Smooth muscle cell of the brain vasculature (primary cell): ENCODE measurements at places on chromosomes 16 and 17.

DNA sequence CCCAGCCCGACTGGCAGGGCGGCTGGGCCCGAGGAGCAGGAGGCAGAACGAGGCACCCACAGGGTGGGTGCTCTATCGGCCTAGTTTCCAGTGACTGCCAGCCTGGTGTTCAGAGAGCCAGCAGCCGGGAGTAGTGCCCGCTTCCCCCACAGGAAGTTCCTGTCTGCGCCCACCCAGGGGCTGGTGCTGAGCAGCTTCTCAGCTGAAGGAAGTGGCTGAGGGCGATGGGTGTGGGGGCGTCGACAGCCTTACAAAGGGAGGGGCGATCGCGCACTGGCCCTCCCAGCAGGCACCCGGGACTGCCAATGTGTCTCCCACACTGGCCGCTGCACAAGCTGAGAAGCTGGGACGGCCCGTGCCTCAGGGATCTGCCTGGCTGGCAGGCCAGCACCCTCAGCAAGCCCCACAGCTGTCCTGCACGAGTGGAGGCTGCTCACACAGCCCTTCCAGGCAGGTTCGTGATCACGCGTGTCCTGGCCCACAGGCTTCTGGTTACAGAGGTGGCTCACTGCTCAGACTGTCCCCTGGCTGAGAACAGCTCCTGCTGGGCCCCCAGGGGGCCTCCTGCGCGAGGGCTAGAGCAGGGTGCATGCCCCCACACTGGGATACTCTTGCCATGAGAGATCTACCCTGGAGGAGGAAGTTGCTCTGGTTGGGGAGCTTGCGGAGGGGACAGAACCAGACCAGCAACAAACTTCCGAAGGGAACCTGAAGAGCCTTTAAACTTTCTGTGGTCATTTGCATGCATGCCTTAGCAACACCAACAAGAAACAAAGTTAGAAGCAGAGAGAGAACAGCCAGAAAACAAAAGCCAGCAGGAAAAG is 2.5 kb downstream of the RNF166 start:
- DNase-seq = no peak

DNA sequence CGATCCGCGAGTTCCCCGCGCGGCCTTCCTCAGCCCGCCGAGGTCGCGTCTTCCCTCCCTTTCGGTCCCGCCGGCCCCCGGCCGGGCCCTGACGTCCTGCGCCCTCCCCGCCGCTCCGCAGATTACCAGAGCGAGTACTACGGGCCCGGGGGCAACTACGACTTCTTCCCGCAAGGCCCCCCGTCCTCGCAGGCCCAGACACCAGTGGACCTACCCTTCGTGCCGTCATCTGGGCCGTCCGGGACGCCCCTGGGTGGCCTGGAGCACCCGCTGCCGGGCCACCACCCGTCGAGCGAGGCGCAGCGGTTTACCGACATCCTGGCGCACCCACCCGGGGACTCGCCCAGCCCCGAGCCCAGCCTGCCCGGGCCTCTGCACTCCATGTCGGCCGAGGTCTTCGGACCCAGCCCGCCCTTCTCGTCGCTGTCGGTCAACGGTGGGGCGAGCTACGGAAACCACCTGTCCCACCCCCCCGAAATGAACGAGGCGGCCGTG is 5.4 kb downstream of the LHX1 start:
- DNase-seq = no peak

GRCh38 chr16:51404386-51404785 is 253.3 kb upstream of the SALL1 start:
- DNase-seq = no peak

DNA sequence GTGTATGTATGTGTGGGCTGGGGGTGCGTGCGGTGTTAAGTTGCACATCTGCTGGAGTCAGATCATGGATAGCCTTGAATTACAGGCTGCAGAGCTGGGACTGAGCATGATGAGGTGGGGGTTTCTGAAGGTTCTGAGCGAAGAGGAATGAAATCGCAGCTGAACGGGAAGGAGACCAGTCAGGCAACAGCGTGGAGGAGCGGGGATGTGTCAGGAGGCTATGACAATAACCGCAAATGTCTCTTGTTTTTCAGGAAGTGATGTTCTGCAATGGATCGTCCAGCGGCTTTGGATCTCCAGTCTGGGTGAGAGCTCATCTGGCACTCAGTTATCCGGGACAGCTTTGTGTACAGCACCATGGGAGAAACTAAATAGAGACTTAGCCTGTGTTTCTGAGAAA is 20.9 kb downstream of the RGS9 start:
- DNase-seq = no peak

- DNase-seq = no peak
These were observed 200.3 kb downstream of the SEC14L1 start for GRCh38 chr17:77341069-77341541.

GRCh38 chr17:64772845-64773299 is 110.8 kb upstream of the SMURF2 start:
- DNase-seq = no peak

GRCh38 chr17:73199751-73200317 is 7.0 kb downstream of the COG1 start:
- DNase-seq = no peak

- DNase-seq = no peak
These were observed 136.4 kb upstream of the TMEM97 start for GRCh38 chr17:28182559-28182958.

DNA sequence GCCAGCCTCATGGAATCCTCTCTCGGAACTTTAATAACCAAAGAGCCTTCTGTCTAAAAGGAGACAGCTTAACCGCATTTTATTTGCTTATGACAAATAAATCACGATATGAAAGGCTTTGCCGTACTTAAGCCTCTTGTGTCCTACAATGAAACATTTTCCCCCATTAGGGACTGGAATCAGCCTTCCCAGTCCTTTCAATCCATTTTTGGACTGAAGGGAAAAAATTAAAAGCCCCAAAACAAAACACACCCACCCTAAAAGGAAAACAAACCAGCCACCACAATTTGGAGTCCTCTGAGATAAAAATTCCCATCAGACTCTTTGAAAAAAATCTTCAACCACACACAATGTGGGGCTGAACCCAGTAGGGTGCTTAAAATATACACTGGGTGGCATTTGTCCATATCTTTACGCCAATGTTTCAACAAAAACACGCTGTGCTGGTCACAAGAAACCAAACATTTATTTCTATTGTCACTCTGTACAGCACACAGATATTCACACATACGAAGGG is 3.0 kb downstream of the HOXB4 start:
- DNase-seq = no peak

- DNase-seq = no peak
These were observed 5.4 kb upstream of the LHX1 start for GRCh38 chr17:36931697-36932382.

DNA sequence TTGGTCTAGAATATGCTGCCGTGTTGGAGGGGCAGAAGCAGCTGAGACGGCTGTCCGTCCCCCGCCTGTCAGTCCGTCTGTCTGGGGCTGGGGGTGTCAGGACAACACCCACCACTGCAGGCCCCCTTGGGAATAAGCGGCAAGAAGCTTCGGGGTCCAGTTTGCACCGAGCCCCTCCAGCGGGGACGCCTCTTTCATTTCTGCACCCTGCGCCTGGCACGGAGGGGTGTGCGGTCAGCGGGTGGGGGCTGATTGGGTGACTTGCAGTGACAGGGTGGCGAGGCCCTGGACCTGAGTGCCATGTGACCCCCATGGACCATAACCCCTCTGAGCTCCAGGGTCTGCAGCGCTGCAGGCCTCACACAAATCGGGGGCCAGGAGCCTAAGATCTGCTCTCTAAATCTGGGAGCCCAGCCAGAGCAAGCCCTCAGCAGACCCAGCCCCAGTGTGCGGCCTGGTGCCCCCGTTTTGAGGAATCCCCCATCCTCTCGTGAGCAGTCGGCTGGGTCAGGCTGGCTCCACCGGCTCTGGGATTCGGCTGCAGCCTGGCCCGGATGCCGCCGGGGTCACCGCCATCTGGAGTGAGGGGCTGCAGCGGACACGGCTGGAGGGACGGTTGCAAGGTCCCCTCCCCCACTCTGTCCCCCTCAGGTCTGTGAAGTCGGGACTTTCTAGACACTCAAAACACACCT is 8.3 kb downstream of the CBFA2T3 start:
- no peak for DNase-seq
